Putamen (tissue), 1 donor: ENCODE measurements at places on chromosomes 5 and 9.

DNA sequence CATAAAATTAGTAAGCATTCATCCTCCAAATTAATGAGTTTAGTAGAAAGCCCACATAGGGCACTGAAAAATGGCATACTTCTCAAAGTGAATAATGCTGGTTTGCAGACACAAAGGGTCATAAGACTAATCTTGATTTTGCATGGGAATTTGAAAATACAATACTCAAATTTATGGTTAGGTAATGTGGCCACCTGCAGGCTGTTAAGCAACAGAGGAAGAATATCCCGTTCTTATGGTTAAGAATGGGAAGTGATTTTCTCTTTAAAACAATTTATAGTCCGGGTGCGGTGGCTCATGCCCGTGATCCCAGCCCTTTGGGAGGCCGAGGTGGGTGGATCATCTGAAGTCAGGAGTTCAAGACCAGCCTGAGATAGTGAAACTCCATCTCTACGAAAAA, 9.4 kb upstream of the PLCXD3 start:
- no peak for DNase-seq

- DNase-seq = no peak
Measured at GRCh38 chr5:122179701-122180100, 50.4 kb downstream of the ZNF474 start.

DNA sequence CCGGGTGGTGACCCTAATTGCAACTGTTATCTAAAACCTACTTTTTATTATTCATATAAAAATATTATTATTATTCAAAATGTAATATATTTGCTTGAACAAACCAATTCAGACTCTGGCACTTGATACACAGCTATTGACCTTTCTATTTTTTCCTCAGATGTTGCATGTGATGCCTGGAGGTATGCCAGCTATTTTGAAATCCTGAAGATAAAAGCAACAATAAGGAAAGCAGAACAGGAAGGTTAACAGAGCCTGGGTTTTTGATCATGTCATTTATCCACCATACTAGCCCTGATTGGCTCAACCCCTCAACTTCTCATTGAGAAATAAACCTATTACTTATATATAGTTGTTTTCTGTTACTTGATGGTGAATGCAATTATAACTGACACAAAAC, 340.9 kb upstream of the KIF2A start:
- DNase-seq = no peak

- no peak for DNase-seq
Measured at GRCh38 chr5:4097199-4097598, 501.6 kb downstream of the IRX1 start.

DNA sequence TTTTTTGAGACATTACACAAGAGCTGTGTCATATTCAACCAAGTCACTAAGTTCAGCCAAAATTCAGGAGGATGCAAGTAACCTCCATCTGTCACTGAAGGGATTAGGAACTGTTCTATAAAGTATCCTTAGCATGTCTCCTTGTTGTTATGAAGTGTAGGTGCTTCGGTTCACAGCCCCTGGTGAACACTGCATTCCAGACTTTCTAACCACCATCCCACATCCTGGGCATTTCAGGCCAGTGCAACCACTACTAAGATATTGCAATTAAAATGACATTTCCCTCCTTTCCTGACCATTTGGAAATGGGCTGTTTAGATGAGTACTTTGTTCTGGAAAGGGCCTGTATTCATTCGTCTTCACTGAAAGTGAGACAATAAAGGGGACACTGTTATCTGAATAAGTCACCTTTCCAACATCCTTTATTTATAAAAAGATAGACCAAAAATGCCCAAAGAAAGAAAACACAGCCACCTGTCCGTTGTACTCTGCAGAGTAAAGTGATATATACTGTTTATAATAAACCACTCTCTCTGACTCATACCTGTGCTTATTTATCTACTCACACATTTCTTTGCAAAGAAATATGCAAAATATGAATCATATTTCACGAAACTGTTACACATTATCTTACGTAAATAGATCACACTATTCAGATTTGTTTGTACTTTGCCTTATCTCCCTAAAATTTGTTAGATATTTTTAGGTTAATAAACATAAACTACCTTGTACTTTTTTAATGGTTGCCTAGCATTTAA, 861.9 kb downstream of the CDH18 start:
- DNase-seq = no peak

- DNase-seq = no peak
Measured at GRCh38 chr9:135002802-135003201, 84.7 kb upstream of the OLFM1 start.
